Effector memory CD4-positive, alpha-beta T cell (primary cell): ENCODE measurements at places on chromosomes 3 and 15.

DNA sequence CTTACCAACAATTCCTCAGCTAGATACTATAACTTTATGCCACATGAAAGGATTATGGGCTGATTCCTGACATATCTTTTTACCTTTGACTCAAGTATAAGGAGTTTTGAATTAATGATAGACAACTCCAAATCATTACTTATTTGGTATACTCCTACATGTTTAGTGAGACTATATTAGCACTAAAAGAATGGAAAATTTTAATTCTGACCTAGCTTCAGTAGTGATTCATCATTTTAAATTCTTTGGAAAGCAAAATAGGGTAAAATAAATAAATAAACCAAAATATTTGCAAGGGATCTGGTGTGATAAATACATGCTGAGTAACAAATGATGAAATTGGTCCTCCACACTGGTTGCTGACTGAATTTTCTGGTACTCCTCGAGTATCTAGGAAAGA, 42.3 kb upstream of the VGLL3 start:
- no peak for DNase-seq

GRCh38 chr3:142549986-142550385, 28.5 kb downstream of the ATR start:
- DNase-seq, result no peak

GRCh38 chr3:117848606-117849005, 1139.0 kb downstream of the TUSC7 start:
- DNase-seq, result no peak

DNA sequence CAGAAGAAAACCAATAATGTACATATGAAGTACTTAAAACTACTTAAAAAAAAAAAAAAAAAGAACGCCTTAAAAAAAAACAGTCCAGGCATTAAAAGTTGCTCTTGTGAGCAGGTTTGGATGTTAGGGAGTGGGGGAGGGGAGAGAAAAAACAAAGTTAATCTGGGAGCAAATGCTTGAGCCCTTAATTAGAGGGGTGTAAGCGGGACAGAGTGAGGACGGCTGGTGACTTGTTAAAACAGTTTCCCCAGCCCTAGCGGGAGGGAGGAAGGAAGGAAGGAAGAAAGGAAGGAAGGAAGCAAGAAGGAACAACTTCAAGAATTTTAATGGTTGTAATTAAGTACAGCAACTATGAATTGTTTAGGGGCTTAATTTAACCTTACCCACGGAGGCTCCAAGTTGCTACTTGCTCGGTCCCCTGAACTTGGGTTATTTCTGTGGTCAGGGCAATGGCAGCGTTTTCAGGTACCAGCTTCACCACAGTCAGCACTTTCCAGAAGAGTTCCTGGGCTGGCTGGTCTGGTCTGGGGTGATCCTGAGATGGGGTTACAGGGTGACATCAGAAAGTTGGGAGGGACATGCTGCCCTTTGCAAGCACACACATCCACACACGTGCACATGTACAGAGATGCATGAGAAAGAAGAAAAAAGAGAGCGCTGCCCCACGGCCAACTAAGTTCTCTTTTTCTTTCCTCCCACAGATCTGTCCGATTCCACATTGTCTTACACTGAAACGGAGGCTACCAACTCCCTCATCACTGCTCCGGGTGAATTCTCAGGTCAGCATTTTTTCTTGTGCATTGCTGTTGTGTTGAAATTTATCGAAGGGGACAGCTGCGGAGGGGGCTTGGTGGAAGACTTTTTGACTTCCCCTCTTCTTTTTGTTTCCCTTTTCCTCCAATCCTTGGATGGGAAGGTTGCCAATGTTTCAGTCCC, 14.0 kb downstream of the SMAD6 start:
- DNase-seq, result no peak

DNA sequence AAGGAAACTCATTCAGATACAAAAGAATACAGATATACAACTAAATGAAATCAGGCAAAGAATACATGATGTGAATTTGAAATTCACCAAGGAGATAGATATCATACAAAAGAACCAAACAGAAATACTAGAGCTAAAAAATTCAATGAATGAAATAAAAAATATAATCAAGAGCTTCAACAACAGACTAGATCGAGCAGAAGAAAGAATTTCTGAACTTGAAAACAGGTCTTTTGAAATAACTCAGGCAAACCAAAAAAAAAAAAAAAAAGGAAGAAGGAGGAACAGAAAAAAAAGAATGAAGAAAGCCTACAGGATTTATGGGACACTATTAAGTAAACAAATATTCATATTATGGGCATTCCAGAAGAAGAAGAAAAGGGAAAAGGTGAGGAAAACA, 137.8 kb downstream of the DMXL2 start:
- no peak for DNase-seq
